ENCODE measurements at places on chromosomes 16 and 17.

GRCh38 chr16:87615621-87616041 lies 13.3 kb downstream of the JPH3 start:
- DNase-seq = no peak

GRCh38 chr16:2979669-2980226 lies 498 bp downstream of the PKMYT1 start:
- DNase-seq = no peak

GRCh38 chr17:78112518-78113471 lies 15.8 kb downstream of the TMC6 start:
- peak; percentile 65 for DNase-seq

DNA sequence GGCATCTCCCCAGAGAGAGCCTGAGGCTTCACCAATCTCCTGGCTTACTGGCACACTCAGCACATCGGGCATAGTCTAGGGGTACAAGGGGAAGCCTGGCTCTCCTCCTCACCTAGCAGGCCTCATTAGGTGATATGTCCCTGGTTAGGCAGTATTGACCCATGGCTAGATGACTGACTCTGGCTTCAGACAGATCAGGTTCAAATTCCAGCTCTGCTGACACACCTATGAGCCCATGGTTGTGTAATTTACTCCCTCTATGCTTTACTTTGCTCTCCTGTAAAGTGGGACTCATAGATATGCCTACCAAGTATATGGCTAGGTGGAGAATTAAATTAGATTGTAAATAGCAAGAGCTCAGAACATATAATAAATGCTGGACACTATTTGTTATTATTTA lies 157.3 kb upstream of the IRX3 start:
- DNase-seq = no peak

- DNase-seq = no peak
These were observed 14.7 kb downstream of the LLGL2 start for GRCh38 chr17:75539967-75540729.

DNA sequence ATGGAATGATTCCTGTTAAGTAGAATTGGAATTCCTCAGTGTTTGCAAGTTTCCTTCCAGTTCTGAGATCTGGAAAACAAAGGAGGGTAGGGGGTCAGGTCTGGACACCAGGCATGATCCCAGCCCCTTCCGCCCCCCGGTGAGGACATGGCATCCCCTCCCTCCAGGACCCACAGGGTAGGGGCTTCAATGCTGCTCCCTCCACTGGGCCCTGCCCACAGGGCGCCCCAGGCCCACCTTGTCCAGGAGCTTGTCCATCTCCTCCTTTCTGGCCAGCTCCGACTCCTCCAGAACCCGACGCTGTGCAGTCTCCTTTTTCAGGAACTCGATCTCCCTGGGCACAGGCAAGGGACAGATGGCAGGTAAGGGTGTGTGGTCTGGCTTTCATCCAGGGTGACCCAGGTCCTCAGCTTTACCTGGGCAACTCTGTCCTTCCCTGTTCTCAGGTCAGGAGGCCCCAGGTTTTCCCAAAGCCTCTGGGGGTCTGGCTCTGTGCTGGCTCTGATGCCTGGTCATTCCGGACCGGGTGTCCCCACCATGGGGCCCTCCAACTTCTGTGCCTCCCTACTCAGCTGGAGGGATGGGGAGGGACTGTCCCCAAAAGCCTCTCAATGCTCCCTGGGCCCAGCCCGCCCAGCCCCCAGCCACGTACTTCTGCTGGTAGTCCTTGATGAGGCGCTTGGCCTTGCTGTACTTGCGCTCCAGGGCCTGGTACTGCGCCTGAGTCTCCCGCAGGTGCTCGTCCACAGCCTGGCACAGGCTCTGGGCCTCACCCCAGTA lies 5.5 kb upstream of the SAMD14 start:
- no peak for DNase-seq

DNA sequence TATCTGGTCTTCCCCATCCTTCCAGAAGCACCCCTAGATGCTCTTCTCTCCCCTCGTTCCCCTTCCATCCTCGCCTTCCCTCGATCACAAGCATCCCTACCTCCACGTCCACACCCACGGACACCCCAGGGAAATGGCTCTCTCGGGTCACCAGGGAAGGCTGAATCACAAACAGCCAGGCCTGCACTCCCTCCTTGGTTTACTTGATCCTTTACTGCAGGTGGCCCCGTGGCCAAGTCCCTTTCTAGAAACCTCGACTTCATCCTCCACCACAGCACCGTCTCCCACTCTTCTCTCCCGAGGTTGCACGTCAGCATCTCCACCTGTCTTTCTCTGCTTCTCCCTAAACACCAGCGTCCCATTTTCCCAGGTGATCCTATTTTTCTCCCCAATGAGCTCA lies 6.5 kb upstream of the RBFOX3 start:
- DNase-seq = no peak

DNA sequence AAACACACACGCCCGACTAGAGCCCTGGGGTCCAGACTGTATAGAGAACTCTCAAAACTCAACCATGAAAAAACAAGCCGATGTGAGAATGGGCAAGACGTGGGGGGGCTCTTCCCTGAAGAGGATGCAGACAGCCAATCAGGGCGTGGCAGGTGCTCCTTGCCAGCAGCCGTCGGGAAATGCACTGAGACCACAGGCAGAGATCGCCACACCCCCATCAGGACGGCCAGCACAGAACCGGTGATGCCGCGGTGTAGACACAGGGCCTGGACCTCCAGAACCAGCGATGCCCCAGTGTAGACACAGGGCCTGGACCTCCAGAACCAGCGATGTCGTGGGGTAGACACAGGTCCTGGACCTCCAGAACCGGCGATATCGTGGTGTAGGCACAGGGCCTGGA lies 169.2 kb downstream of the LAT start:
- no peak for DNase-seq

GRCh38 chr16:77786186-77786847 lies 2.0 kb upstream of the VAT1L start:
- DNase-seq = no peak

- DNase-seq = no peak
These were observed 22.6 kb downstream of the ZNF213 start for GRCh38 chr16:3157229-3158025.

- no peak for DNase-seq
These were observed 194.6 kb upstream of the SDK2 start for GRCh38 chr17:73838815-73839214.

- DNase-seq = no peak
These were observed 37.4 kb upstream of the TMC5 start for GRCh38 chr16:19380328-19380727.

- DNase-seq = no peak
These were observed 2.5 kb upstream of the WDR45B start for GRCh38 chr17:82650723-82651122.

- no peak for DNase-seq
These were observed 8.1 kb downstream of the NDE1 start for GRCh38 chr16:15658149-15658548.

DNA sequence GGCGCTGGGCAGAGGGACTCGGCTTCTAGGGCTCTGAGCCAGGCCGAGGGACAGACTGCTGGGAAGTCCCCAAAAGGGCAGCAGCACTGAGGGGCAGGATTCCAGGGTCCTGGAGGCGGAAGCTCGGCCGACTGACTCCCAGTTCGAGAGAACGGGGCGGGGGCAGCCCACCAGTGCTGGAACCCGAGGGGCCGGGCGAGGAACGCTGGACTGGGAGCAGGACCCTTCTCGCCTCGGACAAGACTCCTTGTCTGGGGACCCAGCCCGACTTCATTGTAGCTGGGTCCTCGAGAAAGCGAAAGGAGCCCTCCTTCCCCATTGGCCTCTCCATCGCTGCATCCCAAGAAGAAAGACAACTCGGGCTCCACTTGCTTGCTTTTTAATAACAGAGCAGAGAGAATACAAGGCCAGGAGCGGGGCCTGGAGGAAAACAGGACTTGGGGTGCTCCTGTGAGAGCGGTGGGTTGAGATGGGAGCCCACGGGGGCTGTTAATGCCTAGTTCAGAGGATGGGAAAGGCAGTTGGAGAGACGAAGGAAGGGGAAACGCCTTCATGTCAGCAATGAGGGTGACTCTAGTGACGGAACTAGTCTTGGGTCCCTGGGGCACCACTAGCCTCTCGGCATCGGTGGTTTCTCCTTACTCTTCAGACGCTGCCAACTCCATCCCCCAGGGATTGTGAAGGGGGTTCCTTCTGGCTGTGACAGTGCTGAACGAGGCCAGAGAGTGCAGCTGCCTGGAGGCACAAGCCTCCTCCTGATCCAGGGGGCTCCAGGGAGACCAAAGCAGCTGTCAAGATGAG lies 492 bp upstream of the CAMTA2 start:
- no peak for DNase-seq

GRCh38 chr16:68656751-68657150 lies 11.6 kb downstream of the CDH3 start:
- DNase-seq = no peak

GRCh38 chr17:14926526-14927122 lies 338.5 kb downstream of the PMP22 start:
- DNase-seq = peak; percentile 24

DNA sequence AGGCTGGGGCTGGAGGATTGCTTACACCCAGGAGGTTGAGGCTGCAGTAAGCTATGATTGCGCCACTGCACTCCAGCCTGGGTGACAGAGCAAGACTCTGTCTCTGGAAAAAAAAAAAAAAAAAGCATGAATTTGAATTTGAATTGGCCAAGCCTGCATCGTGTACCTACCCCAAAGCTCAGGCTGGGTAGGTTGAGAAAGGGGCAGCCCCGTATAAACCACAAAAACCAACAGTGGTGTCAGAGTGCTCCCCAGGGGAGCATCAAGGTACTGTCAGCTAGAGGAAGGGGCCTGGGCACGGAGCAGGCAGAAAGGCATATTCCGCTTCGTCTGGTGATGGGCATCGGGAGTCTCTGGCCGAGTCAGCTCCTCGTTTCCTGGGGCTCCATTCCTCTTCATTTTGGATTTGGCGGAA lies 40.9 kb downstream of the RAP1GAP2 start:
- DNase-seq = peak; percentile 35

DNA sequence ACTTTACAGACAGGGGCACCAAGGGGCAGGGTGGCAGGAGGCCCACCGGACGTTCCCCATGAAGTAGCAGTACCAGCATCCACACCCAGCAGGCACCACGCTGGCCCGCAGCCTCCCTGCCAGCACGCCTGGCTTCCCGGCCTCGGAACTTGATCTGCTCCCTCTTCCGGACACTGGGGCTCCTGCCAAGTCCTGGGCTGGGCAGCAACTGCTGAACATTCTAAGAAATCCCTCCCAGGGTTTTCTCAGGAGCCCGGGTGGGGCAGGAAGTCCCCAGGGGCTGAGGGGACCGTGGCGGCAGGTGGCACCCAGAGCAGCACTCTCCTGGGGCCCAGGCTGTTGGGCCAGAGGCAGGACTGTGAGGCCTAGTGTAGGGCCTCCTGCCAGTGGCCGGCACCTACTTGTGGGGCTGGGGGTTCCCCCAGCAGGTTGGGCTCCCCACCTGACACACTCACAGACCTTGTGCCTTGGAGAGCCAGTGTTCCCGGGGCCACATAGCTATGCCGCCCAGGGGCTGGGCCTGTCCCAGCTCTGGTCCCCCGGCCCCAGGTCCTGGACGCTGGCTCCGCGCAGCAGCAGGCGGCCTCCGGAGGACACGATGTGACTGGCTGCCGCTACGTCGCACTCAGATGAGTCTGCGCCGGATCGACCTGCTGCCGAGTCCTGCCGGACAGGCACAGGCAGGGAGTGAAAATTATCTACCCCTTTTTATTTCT lies 86.2 kb upstream of the CBX4 start:
- no peak for DNase-seq

DNA sequence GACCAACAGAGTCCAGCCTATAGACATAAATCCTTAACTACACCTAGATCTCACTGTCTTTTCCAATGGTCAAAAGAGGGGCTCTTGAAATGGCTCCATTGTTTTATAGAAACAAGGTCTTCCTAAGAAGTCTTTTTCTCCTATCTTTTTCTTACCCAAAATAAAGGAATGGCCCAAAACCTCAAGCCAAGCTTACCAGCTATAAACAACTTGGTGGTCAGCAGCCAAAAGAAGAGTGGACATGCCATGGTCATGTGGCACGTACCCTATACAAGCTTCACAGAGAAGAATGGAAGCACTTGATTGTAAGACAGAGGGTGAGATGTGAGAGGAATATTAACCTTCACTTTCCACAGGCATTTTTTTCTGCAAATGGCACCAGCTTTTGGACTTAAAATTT lies 82.1 kb upstream of the GNAO1 start:
- DNase-seq = no peak

DNA sequence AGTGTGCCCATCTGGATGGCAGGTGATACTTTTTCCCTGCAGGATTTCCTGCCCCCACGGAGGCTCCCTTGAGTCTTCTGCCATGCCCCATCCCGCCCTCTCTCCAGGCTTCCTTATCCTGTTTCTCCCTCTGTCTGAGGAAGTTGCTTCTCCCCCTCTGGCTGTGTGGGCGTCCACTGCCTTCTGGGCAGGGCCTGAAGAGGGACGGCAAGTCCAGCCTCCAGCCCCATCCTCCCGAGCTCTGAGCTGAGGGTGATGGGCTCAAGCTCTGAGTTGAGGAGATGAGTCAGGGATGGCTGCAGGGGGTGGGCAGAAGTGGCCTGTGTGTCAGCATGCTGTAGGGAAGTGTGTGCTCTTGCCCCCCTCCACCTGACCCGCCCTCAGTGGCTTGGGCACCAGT lies 14.2 kb upstream of the RAP1GAP2 start:
- no peak for DNase-seq

DNA sequence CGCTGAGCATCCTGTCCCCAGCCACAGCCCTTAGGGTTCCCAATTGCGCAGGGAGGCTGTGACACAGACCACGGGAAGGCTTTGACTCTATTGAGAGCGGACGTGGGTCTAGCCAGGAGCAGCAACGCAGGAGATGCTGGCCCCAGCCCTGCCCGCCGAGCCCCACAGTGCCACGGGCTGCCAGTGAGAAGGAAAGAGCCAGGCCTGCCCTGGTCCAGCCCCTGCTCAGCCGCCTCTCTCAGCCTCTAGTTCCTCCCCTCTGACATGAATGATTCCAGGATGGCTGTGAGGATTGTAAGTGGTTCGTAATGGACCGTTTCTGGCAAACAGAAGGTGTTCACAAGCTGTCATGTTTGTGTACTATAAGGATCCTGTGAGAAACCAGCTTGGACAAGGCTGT lies 2.5 kb downstream of the BHLHA9 start:
- no peak for DNase-seq

- no peak for DNase-seq
These were observed 373.3 kb downstream of the SLC39A11 start for GRCh38 chr17:72719206-72719577.

GRCh38 chr16:89922884-89923639 lies at the start of gene TUBB3:
Gene TUBB3 (plus strand): TSS chr16:89923342. CDS start chr16:89923402, 60 bp downstream.
- DNase-seq = no peak

- DNase-seq = no peak
These were observed 937.7 kb upstream of the SOX9 start for GRCh38 chr17:71183066-71183660.

DNA sequence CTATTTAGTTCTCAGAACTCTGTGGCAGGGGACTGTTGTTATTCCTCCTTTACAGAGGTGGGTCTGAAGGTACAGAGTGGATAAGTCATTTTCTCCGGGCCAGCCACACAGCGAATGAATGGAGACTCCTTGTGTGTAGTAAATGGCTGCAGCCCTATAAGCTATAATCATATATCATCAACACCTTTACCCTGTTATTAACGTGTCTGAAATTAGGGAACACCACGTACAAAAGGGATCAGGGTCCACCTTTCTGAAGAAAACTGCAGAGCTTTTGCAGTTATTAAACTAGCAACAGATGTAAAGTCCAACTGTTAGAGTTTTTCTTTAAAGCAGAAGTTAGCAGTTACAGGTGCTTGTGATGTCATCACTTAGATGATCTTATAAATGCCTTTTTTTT lies 696.7 kb downstream of the MAF start:
- no peak for DNase-seq
